ENCODE measurements at places on chromosomes 5 and 9.

GRCh38 chr5:19605846-19606407 is 382.1 kb downstream of the CDH18 start:
- no peak for DNase-seq

DNA sequence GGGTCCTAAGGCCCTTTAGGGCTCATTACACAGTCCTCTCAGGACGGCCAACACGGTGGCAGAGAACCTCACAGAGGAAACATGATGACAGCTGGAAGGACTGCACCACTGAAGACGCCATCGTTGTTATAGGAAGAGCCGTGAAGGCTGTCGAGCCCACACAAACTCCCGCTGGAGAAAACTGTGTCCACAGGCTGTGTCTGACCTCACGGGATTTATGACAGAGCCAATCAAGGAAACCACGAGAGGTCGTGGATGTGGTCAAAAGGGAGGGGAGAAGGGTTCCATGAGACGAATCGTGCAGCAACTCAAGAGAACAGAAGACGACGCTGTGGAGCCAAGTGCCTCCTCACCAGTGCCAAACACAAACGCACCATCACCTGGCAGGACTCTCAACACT is 12.2 kb downstream of the QSOX2 start:
- DNase-seq, result no peak

- no peak for DNase-seq
Observed at GRCh38 chr9:132066511-132066910, 13.2 kb downstream of the MED27 start.

GRCh38 chr5:142245786-142246185 is 79.0 kb downstream of the SPRY4 start:
- no peak for DNase-seq

GRCh38 chr9:35820076-35820475 is 5.2 kb upstream of the HINT2 start:
- DNase-seq, result no peak
